ENCODE measurements at places on chromosomes 11 and 22.
A peak's percentile ranks its signal among the peaks of the same experiment; 100 is the strongest.

DNA sequence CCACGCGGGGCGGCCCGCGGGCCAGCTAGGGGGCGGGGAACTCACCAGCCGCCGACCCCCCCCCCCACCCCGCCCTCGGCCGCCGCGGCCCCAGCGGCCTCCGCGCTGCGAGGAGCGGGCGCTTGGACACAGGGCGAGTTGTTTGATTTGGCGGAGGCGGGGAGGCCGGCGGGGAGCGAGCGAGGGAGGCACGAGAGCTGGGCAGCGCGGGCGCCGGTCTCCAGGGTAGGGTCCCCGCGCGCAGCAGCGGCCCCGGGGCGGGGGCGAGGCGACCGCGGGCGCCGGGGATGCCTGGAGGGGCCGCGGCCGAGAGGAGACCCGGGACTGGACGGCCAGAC, 64.4 kb downstream of the NAV2 start:
- DNase-seq = peak; percentile 62

- DNase-seq = no peak
Measured at GRCh38 chr11:87804176-87804575, 371.1 kb downstream of the RAB38 start.

DNA sequence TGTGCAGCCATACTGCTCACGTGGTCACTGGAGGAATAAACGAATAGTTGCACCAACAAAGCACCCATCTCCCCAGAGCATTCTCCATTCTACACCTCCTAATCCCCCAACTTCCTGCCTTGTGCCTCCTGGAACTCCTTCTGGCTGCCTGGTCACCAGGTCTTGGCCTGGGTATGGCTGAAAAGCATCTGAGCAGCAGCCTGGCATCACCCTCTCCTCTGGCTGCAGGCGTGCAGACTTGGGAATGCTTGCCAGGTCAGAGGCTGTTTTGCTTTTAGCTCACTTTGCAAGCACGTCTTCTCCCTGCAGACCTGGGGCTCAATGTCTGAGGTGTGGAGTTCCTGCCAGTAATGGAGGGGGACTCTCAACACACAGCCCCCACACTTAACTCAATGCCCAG, 33.3 kb upstream of the KCNJ11 start:
- DNase-seq = no peak

DNA sequence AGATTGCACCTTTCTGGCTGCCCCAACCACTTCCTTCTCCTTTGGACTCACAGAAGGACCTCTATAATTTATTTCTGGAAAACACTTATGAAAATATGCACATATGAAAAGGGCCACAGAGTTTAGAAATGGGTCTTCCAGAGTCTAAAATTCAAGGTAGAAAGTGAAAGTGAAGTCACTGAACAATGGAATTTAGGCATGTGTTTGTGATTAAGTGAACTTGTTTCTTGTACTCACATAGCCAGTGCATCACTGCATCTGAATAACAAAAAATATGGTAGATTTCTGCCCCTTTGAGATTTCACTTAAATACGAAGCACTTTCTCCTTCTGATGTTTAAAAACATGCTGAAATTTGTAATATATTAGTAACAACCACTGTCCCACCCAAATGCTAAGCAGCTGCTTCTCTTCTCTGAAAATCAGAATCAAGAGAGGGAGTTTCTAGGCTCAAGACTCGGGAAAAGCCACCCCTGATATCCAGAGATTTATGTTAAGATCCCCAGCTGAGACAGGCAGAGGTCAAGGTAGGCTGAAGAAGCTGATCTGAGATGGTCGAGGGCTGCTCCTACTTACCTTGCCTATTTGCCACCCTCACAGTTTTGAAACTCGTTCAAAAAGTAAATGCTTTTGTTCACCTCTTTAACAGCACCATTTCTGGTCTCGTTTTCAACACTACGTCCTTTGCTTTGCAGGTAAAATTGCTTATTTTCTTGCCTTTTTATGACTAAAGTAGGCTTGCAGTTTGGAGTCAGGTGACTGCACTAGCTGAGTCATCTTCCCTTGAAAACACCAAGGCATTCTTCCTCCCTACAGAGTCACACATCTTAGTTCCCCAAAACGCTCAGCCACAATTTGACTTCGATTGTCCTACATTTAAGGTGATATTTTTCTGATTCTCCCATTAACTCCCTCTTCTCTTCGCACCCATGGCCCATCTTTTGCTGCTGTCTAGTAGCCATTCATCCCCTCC, at the start of gene XKR3:
TSS of gene XKR3 (minus strand) at position 696 of the 972 bp plus-strand sequence. CDS start 17,338 bp downstream, outside the sequence.
- peak; percentile 77 for DNase-seq

GRCh38 chr11:72237112-72237931, 6.7 kb downstream of the PHOX2A start:
- no peak for DNase-seq

- DNase-seq = peak; percentile 98
Measured at GRCh38 chr11:88779577-88779976, 286.2 kb downstream of the GRM5 start.

DNA sequence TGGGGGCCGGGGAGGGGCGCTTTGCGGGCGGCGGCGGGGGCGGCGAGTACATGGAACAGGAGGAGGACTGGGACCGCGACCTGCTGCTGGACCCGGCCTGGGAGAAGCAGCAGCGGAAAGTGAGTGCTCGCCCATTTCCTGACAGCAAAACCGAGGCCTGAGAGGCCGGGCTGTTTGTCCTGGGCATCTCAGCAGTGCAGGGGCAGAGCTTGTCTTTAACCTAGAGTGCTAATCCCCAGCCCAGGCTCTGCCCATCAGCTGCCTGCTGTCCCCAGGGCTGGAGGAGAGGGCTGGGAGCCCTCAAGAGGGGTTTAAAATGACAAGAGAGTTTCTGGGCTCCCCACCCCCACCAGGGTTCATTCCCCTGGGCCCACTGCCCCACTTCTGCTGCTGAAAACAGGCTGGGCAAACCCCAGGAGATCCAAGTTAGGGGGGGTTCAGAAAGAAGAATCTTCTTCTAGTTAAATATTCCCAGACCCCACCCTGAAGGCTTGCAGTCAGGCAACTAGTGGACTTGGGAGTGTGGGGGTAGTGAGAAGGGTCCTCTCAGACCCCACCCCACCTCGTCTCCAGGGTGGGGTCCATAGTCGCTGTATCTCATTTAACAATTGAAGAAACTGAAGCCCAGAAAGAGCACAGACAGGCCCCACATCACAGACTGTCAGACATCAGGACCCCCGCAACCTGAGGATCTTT, 411 bp downstream of the ACTN3 start:
- no peak for DNase-seq

DNA sequence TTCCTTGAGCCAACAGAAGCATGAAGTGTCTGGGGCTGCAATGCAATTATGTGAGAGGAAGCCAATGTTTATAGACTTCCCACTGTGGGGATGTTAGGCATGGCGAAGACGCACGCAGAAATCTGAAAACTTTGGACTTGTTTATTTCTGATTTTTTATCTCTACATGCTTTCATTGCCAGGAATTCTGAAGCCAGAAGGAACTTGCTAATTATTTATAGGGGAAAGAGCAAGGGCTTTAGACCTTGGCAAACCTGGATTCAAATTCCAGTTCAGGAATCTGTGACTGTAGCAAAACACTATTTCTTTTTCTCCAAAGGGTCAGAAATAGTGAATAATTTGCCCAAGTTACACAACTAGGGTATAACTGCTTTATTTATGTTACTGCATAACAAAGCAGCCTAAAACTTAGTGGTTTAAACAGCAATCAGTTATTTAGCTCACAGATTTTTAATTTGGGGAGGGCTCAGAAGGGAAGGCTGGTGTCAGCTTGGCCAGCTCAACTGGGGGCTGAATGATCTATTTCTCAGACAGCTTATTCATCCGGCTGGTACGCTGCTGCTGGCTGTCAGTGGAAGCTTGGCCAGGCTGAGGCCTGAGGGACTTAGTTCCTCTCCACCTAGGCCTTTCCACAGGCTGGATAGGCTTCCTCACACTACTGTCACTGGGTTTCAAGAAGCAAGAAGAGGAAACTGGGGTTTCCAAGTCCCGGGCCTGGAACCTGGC, 1.9 kb upstream of the OR6Q1 start:
- DNase-seq = peak; percentile 56

DNA sequence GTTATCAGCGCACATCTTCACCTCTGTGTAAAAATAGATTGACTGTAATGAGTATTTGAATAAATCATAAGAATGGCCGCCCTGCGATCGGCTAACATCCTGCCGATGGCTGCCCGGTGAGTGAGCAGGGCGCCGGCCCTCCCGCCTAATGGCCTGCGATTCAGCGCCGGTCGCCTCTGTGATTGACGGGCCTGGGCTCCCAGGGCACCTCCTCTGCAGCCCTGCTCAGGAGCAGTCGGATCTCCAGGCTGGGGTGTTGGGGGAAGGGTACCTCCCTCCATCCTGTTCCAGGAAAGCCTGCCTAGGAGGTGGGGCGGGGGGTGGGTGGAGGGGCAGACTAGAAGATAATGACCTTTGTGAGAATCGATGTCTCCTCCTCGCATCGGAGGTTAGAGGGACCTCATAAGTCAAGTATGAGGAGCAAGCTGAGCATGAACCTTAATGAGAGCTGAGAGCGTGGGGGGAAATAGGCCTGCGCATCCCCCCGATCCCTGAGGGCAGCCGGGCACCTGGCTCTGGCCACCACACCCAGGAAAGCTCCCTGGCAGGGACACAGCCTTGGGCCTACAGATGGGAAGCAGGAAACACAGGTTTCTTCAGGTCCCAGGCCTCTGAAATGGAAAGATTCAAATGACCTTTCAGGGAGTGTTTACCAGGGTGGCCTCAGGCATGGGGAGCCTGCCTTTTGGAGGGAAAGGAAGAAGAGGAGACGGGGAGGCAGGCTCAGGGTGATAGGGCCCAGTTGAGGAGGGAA, 71.7 kb downstream of the PKNOX2 start:
- DNase-seq = no peak

DNA sequence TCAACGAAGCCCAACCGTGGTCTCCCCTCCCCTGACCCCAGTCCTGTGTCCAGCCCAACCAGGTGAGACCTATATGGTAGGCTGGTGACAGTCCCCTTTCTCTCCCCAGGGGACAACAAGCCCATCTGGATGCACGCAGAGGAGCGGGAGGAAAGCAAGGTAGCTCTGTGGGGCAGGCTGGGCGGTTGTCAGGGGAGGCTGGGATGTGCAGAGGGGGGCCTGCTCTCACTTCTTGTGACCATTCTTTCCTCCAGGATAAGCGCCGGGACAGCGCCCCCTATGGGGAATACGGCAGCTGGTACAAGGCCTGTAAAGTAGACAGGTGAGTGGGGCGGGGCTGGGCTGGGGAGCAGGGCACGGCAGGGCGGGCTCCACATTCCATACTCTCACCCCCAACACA, 3.5 kb upstream of the RAB1B start:
- DNase-seq = peak; percentile 25

DNA sequence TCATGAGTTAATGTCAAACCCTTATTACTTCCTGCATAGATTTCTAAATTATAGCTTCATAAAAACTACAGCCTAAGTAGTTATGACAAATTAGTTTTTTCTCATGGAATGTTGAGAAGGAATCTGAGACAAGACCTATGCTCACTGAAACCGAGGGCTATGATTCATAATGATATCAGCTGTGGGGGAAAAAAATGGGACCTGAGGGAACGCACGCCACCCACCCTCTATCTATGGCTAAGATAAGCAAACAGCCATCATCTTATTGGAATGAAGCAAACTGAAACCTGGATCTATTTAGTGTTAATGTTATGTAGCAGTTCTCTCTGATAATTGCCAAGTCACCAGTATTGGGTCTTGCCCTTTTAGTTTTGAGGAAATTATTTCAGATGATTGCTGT, 906.9 kb upstream of the RAG2 start:
- peak; percentile 38 for DNase-seq

DNA sequence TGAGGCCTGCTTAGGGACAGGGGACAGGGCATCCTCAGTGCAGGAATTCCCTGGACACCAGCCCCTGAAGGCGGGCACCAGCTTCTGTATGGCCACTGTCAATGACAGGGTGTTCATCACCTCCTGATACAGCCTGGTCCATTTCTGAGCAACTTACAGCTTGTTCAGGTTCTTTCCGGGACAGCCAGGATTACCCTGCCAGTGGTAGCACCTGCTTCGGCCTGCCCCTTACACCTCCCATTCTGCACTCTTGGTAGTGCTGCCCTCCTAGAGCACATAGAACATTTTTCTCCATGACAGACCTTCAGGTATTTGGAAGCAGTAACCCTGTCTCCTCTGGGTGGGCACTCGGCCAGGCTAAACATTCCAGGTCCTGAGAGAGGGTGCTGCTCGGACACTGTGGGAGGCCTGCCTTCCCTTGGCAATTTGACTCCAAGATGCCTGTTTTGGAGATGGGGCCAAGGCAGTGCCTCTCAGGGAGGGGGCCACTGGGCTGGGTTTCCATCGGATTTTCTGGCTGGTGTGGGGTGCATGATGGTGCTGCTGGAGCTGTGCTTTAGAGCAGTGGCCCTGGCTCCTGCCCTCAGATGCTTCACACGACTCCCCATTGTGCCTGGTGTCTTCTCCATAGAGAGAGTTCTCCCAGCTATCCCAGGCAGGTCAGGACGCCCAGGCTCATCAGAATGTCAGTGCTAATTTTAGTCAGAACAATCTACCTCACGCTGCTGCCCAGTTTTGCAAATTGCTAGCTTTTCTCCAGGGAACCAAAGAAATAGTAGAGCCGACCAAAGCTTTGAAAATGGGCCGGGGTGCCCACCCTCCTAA, 1.2 kb downstream of the GAL3ST3 start:
- no peak for DNase-seq

- DNase-seq = no peak
Measured at GRCh38 chr22:43510281-43511070, 98.7 kb downstream of the MPPED1 start.

DNA sequence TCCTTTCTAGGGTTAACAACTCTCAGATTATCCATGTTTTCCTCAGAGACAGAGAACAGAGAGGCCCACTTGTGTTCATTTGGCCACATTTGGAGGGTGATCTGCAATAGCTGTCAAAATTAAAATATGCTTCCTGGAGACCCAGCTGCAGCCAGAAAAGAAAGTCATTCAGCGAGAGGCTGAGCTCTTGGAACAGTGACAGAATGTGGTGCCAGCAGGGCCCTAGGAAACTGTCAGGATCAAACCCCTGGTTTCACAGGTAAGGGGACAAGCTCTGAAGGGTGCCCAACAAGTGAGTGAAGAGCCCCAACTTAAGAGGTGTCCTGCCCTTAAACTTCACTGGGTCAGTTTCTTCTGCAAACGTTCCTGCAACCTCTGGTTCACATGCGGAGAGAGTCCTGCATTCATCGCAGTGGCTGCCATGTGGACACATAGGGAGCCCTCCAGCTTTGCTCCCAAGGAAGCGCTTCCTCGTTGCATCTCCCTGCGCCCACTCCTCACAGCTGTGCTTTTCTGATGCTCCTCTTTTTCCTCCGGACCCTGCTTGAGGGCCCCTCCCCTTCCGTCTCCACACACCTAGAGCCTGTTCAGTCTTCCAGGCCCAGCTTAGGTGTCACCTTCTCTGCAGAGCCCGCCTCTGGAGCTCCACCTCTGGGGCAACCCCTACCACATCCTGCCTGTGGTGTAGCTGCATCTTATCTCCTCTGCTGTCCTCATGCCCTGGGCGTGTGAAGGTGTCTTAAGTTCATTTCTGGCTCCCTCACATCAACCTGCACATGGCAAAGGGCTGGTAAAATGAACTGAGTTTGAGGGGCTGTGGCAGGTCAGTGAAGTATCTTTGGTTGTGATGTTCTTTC, 3.9 kb downstream of the UCP3 start:
- no peak for DNase-seq
